ENCODE measurements at places on chromosomes 1 and 21. TPM values are rescaled to one million over a fixed set of nuclear protein-coding genes. Genes with fewer than 3 reads are reported as not detected.

DNA sequence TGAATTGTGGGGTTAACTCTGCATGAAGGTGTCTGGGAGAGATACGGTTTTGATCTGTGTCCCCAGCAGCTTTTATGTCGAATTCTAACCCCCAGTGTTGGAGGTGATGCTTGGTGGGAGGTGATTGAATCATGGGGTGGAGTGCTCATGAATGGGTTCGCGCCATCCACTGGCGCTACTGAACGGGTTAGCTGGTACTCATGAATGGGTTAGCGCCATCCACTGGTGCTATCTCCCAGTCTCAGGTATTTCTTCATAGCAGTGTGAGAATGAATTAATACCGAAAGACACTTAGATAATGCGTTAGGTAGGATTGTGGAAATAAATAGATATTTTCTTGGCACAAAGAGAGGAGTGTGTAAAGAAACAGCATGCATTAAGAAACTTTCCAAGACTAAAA lies 32.9 kb upstream of the CLDN8 start:
- H3K36me3 ChIP-seq, result no peaks in the 10 kb centered on the region
- DNase-seq, result no peak
- no peak overlapping the region for H3K4me3 ChIP-seq

DNA sequence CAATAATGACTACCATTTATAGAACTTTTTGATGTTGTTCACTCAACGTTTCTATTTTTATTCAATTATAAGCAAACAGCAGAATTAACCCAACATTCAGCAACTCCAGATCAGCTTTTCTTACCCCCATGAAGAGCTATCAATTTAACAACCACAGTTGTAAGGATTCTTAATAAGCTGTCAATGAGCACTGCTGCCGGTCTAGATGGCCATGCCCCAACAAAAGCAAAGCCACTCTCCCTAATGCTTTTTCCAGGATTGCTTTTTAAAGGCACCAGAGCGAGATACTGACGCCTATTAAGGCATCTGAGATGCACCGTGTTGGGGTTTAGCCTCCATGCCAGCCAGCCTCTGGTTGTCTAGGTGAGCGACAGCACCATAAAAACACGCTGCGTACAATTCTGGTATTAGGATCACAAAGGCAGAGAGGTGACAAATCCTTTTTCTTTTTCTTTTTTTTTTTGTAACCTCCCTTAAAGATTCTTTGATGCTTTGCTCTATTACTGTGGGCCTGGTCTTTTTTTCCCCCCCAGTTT lies 39.5 kb downstream of the PTPRC start:
- no peak overlapping the region for H3K27ac ChIP-seq
- peaks cover 31% of the 10 kb centered on the region for H3K4me1 ChIP-seq
- no peak overlapping the region for H3K4me3 ChIP-seq
- DNase-seq, result no peak
- H3K36me3 ChIP-seq, result no peaks in the 10 kb centered on the region
- no peaks in the 10 kb centered on the region for H3K27me3 ChIP-seq

GRCh38 chr1:246689409-246690008 lies 34.7 kb upstream of the SCCPDH start:
- peak; percentile 88 for DNase-seq
- H3K4me1 ChIP-seq, result no peaks in the 10 kb centered on the region
- H3K4me3 ChIP-seq, result peak overlapping the region; percentile 50
- no peaks in the 10 kb centered on the region for H3K36me3 ChIP-seq
- no peaks in the 10 kb centered on the region for H3K27me3 ChIP-seq
- no peak overlapping the region for H3K27ac ChIP-seq

GRCh38 chr1:186983327-186983726 lies 154.6 kb downstream of the PLA2G4A start:
- H3K27me3 ChIP-seq, result no peaks in the 10 kb centered on the region
- DNase-seq, result no peak
- H3K36me3 ChIP-seq, result no peaks in the 10 kb centered on the region
- H3K4me1 ChIP-seq, result peaks cover 4% of the 10 kb centered on the region
- H3K4me3 ChIP-seq, result no peak overlapping the region

- H3K4me3 ChIP-seq, result no peak overlapping the region
- H3K27ac ChIP-seq, result peak overlapping the region; percentile 60
- H3K27me3 ChIP-seq, result no peaks in the 10 kb centered on the region
- DNase-seq, result peak; percentile 53
- peaks cover 31% of the 10 kb centered on the region for H3K4me1 ChIP-seq
These were observed 208.4 kb upstream of the ZC3H12A start for GRCh38 chr1:37265786-37266667.

DNA sequence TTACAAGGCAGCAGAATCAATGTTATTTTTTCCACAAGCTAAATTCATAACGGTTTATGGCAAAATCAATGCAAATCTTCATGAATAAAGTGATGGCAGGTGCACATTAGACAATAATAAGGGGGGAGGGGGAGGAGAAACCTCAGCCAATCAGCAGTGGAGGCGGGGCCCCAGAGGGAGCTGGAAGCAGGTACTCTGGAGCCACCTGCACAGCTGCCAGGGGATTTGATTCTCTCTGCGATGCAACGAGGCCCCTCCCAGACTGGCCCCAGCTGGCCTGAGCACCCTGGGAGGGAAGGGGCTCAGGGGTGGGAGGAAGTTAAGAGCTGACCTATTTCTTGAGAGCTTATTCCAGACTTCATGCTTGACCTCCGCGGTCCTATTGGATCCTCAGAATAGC lies 127.8 kb upstream of the IGSF21 start:
- no peak overlapping the region for H3K4me3 ChIP-seq
- no peak for DNase-seq
- no peak overlapping the region for H3K27ac ChIP-seq
- H3K36me3 ChIP-seq, result no peaks in the 10 kb centered on the region

DNA sequence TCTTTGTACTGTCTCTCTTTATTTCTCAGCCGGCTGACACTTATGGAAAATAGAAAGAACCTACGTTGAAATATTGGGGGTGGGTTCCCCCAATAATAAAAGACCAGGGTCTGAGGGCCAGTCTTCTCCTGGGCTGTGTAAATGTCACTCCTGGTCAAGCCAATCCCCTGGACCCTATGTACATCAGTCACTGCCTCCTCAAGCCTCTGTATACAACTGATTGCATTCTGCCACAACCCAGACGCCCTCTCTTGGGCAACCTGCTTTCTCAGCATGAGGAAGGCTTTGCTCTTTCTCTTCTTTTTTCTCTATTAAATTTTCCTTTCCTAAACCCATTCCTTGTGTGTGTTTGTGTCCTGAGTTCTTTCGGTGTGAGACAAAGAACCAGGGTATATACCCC lies 84.1 kb upstream of the SERBP1 start:
- H3K4me1 ChIP-seq, result no peaks in the 10 kb centered on the region
- no peak overlapping the region for H3K27ac ChIP-seq
- H3K27me3 ChIP-seq, result no peaks in the 10 kb centered on the region
- no peak overlapping the region for H3K4me3 ChIP-seq
- no peak for DNase-seq
- H3K36me3 ChIP-seq, result no peaks in the 10 kb centered on the region

DNA sequence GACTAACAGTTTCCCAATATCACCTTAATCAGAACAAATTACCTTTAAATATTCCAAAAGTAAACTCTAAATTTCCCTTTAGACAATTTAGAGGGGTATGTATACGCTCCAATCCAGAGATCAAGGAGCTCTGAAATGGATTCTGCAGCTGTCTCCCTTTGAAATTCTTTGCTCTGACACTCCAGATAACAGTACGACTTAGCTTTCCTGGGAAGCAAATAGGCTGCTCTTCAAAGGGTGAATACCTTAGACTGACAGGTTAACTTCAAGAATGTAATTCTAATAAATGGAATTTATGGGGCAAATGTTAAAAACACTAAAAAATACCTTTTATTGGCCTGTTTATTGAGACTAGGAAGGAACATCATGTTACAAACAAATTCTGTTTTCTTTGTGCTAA lies 357.2 kb downstream of the USP25 start:
- no peak overlapping the region for H3K4me3 ChIP-seq
- no peaks in the 10 kb centered on the region for H3K36me3 ChIP-seq
- H3K27ac ChIP-seq, result no peak overlapping the region
- no peak for DNase-seq
- H3K27me3 ChIP-seq, result no peaks in the 10 kb centered on the region

DNA sequence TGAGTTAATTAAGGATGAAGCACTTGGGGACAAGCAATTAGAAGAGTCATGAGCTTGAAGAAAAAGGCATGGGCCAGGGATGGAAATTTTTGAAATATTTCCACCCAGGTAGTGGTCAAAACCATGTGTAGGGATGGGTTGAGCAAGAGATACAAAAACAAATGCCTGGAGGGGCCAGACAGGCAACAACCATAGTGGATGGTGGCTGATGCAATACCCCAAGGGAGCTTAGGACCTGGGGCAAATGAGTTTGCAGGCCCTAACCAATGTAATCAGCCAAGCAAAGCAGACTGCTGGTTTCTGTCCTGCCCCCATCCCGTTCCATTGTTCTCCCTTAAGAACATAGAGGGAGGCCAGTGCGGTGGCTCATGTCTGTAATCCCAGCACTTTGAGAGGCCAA lies 119.1 kb upstream of the FGGY start:
- no peaks in the 10 kb centered on the region for H3K4me1 ChIP-seq
- H3K36me3 ChIP-seq, result no peaks in the 10 kb centered on the region
- H3K27me3 ChIP-seq, result no peaks in the 10 kb centered on the region
- no peak for DNase-seq
- no peak overlapping the region for H3K27ac ChIP-seq

- H3K4me3 ChIP-seq, result no peak overlapping the region
- H3K27me3 ChIP-seq, result no peaks in the 10 kb centered on the region
- H3K36me3 ChIP-seq, result no peaks in the 10 kb centered on the region
- DNase-seq, result no peak
These were observed 14.0 kb upstream of the ZNF697 start for GRCh38 chr1:119662034-119662437.

DNA sequence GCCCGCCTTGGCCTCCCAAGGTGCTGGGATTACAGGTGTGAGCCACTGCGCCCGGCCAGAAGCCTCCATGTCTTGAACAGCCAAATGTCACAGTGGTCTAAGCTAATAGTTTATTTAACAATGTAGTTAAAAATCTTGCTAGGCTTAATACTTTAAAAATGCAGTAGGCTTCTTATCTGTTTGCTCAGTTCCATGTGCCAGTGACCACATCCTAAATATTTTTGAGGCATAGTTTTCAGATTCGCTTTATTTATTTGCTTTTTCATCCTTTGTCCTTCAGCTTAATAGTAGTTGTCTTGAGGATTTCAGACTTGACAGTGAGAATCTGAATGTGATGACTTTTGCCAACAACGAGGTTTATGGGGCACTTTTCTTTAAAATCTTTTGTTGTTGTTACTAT lies 59.9 kb upstream of the PRRX1 start:
- H3K27ac ChIP-seq, result peak overlapping the region; percentile 46
- H3K36me3 ChIP-seq, result no peaks in the 10 kb centered on the region
- H3K4me1 ChIP-seq, result no peaks in the 10 kb centered on the region
- no peak overlapping the region for H3K4me3 ChIP-seq
- DNase-seq, result no peak
- no peaks in the 10 kb centered on the region for H3K27me3 ChIP-seq

- H3K4me1 ChIP-seq, result peaks cover 37% of the 10 kb centered on the region
- H3K36me3 ChIP-seq, result peaks cover 61% of the 10 kb centered on the region
- H3K27ac ChIP-seq, result peak overlapping the region; percentile 98
- H3K27me3 ChIP-seq, result no peaks in the 10 kb centered on the region
- DNase-seq, result peak; percentile 60
These were observed 671 bp upstream of the PYGO2 start for GRCh38 chr1:154962156-154962749.

DNA sequence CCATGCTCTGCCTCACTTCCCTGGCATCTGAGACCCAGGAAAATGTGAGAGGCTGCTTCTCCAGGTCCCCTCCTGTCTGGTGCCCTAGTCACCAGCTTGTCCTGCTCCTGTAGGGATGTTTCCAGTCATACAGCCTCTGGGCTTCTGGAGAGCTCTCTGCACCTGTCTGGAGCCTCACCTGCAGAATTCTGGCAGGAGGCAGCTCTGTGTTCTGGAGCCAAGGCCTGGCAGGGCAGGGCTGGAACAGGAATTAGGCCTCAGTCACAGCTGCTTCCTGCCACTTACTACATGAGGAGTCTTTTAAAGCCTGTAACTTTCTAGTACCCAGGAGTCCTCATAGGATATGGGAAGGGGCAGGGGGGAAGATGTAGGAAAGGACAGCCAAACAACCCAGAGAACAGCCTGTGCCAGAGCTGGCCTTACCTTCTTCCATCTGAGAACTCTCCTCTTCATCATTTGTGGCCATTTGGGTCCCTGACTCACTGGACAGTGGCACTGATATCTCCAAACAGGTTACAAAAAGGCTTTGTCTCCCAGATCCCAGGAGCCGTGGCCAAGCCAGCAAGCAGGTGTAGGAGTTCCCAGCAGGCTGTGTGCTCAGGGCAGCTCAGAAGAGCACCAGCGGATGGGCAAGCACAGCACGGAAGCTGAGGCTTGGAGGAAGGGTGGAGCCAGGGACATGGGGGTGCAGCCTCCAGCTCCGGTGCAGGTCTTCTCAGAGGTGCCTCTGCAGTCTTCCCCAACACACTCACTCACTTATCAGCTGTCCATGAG lies 31.4 kb upstream of the ARTN start:
- no peaks in the 10 kb centered on the region for H3K27me3 ChIP-seq
- H3K4me3 ChIP-seq, result no peak overlapping the region
- no peaks in the 10 kb centered on the region for H3K4me1 ChIP-seq
- no peak for DNase-seq
- no peak overlapping the region for H3K27ac ChIP-seq

DNA sequence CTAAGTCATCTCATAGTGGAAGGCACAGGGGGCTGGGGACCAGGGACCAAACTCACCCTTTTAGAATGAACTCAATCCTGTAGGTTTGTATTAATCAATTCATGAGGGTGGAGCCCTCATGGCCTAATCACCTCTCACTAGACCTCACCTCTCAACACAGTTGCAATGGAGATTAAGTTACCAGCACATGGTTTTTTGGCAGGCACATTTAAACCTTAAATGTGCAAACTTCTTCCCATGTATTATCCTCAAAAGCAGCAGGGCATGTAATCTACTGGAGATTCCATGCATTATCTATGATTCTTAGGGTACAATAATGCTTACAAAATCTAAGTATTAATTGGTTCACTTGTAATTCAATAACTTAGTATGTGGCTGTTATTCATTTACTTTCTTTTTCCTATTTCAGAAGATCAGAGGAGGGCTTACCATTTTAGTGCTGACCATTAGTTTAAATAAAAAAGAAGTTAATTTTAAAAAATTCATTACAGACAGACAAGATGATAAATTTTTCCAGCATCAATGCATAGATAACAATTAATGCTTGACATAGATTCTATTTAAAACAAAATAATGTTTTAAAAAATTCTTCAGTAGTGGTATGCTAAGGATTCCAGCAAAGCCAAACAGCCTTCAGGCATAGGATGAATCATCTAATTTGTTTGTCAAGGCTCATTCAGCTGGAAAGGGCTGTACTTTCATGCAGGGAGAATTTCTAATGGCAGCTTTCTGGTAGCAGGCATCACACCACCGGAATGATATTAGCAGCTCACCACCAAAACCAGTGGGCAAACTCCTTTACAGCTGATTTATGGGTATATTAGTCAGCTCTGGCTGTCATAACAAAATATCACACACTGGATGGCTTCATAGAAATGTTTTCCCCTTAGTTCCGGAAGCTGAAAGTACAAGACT lies 124.6 kb upstream of the ZNF648 start:
- no peak overlapping the region for H3K27ac ChIP-seq
- H3K27me3 ChIP-seq, result no peaks in the 10 kb centered on the region
- no peaks in the 10 kb centered on the region for H3K36me3 ChIP-seq
- no peaks in the 10 kb centered on the region for H3K4me1 ChIP-seq
- no peak for DNase-seq

CNST gene
- 21.7 TPM for polyA plus RNA-seq

C1orf87 gene
- not detected for polyA plus RNA-seq

KCNE1 gene
- polyA plus RNA-seq, result 0.16 TPM

HPCA gene
- not detected for polyA plus RNA-seq

RCC2 gene
- polyA plus RNA-seq, result 48.2 TPM

MROH7 gene
- polyA plus RNA-seq, result 0.51 TPM

TRIM46 gene
- 12.3 TPM for polyA plus RNA-seq

VAMP3 gene
- polyA plus RNA-seq, result 96.4 TPM
